ENCODE measurements at places on chromosomes 7 and 10. TPM values are rescaled to one million over a fixed set of nuclear protein-coding genes. Genes with fewer than 3 reads are reported as not detected.

- DNase-seq: peak; percentile 36
These were observed 4.8 kb upstream of the POLR1F start for GRCh38 chr7:19713676-19714075.

- DNase-seq: no peak
These were observed 16.0 kb upstream of the VOPP1 start for GRCh38 chr7:55588379-55588699.

Gene ITGB8
- 13.9 TPM for total RNA-seq

Gene SPAM1
- not detected for total RNA-seq

DNA sequence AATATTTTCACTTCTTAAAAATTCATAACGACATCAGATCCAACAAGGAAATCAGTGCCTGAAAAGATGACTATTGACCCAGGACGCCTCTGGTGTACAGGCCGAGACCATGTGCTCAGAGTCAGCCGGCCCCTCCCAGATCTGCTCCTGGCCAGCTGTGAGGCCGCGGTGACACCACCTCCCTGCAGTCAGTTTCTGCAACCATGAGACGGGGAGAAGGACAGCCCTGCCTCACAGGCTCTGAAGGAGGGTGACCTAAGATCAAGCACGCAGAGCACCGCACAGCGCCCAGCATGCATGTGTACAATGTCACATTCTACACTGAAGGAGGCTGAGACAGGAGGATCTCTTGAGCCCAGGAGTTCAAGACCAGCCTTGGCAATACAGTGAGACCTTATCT, 2.6 kb upstream of the GPER1 start:
- no peak for DNase-seq

Gene C7orf33
- total RNA-seq: not detected

Gene OPN1SW
- not detected for total RNA-seq

- DNase-seq: no peak
These were observed 74.6 kb upstream of the ATP6V0A4 start for GRCh38 chr7:138872576-138872975.

Gene NUP42
- total RNA-seq: 25.9 TPM

GRCh38 chr10:119517235-119518141, 25.0 kb downstream of the RGS10 start:
- DNase-seq: no peak

- DNase-seq: no peak
These were observed 116.1 kb downstream of the ARL4A start for GRCh38 chr7:12803542-12803941.

DNA sequence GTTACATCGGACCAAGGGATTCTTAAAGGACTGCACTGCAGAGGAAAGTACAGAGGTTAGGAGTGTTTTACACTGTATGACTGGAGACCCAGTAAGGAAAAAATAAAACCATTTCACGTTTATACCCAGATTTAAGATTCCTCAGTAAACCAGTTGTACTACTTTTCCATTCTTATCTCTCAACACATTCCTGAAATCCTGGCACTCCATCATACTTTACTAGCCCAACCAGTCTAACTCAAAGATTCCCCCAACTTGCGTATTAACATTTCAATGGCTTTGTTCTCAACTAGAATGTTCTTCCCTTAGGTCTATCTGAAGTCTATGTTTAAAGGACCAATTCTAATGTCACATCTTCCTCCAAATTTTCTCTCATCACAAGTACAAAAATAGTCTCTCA, 8.0 kb downstream of the CCDC186 start:
- DNase-seq: no peak

DNA sequence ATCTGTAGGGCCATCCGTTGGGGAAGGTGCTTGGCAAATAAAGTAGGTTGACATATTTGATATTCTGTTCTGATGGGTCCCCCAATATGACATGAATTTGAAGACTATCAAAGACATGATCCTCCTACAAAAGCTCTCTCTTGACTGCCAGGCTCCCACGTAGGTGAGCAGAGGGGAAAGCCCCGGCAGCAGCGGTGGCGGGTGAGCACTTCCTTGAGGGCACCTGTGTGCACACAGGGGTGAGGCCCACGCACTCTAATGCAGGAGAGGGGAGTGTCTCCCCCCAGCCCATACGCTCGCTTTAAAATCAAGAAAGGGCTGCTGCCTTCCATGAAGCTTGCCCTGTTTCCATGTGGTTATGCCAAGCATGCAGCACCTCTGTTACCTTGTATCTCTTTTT, 100.4 kb downstream of the TAX1BP1 start:
- DNase-seq: no peak

Gene CDH23
- not detected for total RNA-seq

- no peak for DNase-seq
These were observed 71.4 kb downstream of the TCF7L2 start for GRCh38 chr10:113021268-113022040.

DNA sequence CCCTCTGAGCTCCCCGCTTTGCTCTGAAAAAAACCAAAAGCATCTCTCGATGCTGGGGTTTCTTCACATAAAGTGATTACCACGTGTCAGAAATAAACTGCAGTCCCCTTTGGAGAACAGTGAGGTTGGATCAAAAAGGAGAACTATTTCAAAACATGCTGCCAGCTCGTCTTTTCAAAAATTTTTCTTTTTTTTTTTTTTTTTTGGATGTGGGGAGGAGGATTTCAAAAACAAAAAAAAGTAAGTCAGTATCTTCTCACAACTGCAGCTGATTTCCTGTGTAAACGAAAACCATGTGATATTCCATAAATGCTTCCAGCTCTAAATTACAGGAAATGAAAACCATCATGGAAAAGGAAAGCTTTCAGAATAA, 155.0 kb upstream of the LYZL2 start:
- no peak for DNase-seq

Gene NUDT13
- 0.99 TPM for total RNA-seq

- DNase-seq: no peak
These were observed 620.0 kb downstream of the CNTNAP2 start for GRCh38 chr7:146736446-146737190.

DNA sequence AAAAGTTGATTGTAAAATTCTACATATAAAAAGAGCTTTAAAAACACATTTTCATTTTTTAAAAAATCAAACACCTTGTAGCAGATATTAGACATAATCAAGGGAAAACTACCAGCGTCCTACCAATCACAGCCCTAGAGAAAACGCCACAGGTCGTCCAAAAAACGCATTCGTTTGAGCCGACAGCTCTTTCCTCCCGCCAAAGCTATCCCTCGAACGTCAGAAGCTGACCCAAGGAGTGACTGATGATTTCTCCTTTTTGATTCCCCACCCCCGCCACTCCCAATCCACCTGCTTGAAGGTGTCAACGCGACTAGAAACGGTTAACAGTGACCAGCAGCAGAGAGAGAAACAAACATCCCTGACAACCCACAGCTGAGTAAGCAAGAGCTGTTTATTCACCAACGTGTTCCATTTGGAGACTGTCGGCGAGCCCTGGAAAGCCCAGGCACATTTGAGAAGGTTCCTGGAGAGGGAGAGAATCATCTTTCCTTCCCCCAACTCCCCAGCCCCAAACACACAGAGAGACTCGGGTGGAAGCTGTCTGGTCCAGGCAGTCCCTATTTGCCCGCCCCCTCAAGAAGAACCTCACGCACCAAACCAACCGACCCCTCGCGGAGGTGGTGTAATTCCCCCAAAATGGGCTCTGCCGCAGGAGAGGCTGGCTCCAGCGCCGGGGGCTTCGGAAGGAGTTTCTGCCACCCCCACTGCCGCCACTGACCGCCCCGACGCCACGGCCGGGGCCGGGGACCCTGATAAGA, 622 bp downstream of the CPEB3 start:
- DNase-seq: no peak

DNA sequence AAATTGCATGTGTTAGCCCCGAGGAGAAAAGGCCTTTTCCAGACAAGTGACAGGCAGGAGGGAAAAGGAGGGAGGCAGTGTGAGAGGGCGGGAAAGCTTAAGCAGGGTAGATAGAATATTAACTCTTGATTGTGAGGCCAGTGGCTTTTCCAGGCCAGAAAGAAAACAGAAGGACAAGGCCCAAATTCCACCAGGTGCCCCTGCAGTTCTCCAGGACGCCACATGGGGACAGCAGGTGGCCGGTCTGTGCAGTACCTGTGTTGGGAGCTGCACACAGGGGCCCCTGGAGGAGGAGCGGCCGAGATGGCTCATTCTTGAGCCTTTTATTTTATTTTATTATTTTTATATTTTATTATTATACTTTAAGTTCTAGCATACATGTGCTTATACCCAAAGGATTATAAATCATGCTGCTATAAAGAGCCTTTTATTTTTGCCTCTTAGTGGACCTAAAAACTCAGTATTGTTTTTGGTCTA, 141.3 kb upstream of the KLF14 start:
- DNase-seq: no peak

Gene ADAP1
- total RNA-seq: 3.0 TPM

DNA sequence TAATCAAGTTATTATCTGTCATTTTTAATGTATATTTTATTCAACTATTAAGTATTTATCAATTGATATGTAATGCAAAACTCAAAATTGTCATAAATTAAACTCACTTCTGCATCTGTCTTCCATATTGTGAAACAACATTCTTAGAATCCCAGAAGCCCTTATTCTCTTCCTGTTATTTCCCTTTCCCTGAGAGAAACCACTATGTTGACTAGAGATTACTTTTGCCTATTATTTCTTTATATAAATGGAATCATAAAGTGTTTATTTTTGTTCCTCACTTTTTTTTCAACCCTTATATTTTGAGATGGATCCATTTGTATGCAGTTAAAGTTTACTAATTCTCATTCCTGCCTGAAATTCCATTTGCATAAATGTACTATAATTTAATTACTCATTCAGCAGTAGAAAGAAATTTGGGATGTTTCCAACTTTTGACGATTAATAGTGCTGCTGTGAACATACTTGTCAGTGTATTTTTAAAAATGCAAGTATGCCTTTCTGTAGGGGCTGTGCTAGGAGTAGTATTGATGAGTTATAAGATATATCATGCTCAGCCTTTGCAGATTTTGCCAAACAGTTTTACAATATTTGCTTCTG, 211.2 kb downstream of the SEMA3D start:
- no peak for DNase-seq

- DNase-seq: no peak
These were observed 155.5 kb downstream of the UBE2H start for GRCh38 chr7:129797214-129797789.

Gene IQUB
- 0.29 TPM for total RNA-seq

Gene PLEKHS1
- total RNA-seq: not detected

Gene TSPAN33
- total RNA-seq: 0.68 TPM

Data from glomerular endothelial cell (primary cell).